PC-9 (cell line): ENCODE measurements at places on chromosomes 16 and 17. TPM values are rescaled to one million over a fixed set of nuclear protein-coding genes. Genes with fewer than 3 reads are reported as not detected.

The NHLRC4 gene
- not detected in 2 replicates for total RNA-seq

GRCh38 chr16:65373097-65373496 is 251.2 kb upstream of the CDH11 start:
- H3K36me3 ChIP-seq: no peaks in the 10 kb centered on the region
- H3K4me1 ChIP-seq: no peaks in the 10 kb centered on the region
- no peaks in the 10 kb centered on the region for H3K27me3 ChIP-seq
- H3K27ac ChIP-seq: no peak overlapping the region

DNA sequence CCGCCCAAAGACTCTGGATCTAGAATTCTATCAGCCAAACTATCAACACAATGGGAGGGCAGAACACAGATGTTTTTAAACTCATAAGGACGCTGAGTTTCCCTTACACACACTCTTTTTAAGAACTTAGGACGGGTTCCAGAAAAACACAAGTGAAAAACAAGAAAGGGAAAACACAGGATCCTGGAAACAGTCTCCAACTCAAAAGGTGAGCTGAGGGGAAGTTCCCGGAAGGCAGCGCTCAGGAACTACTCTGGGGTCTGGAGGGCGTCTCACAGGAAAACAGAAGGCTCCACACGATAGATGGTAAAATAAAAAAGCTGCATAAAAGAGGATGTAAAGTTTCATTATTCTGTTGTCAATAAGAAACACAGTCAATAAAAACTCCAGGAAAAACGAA is 80.2 kb upstream of the DOC2B start:
- no peaks in the 10 kb centered on the region for H3K4me1 ChIP-seq
- no peak overlapping the region for H3K4me3 ChIP-seq
- H3K27me3 ChIP-seq: peaks cover 8% of the 10 kb centered on the region
- no peak overlapping the region for H3K27ac ChIP-seq

- DNase-seq: no peak
- no peaks in the 10 kb centered on the region for H3K36me3 ChIP-seq
- no peak overlapping the region for H3K4me3 ChIP-seq
- peaks cover 95% of the 10 kb centered on the region for H3K27me3 ChIP-seq
- no peaks in the 10 kb centered on the region for H3K4me1 ChIP-seq
- H3K27ac ChIP-seq: no peak overlapping the region
These were observed 37.9 kb downstream of the GSG1L start for GRCh38 chr16:28025631-28026030.

The C1QTNF8 gene
- total RNA-seq: not detected in 2 replicates

DNA sequence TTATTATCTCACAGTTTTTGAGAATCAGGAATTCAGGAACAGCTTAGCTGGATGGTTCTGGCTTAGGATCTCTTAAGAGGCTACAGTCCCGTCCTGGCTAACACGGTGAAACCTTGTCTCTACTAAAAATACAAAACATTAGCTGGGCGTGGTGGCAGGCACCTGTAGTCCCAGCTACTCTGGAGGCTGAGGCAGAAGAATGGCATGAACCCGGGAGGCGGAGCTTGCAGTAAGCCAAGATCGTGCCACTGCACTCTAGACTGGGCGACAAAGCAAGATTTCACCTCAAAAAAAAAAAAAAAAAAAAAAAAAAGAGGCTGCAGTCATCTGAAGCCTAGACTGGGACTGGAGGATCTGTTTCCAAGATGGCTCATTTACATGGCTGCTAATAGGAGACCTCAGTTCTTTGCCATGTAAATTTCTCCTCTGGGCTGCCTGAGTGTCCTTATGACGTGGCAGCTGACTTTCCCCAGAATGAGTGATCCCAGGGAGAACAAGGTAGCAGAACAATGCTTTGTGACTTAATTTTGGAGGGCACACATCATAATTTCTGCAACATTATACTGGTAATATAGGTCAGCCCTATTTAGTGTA is 95.8 kb upstream of the CORO6 start:
- no peaks in the 10 kb centered on the region for H3K36me3 ChIP-seq
- no peak overlapping the region for H3K4me3 ChIP-seq
- H3K4me1 ChIP-seq: 0 out of 2 replicates have a peak, but pooled peaks cover 10% of the 10 kb centered on the region
- H3K27me3 ChIP-seq: no peaks in the 10 kb centered on the region
- peak; percentile 69 for DNase-seq

The CRYBA1 gene
- total RNA-seq: not detected in 2 replicates

DNA sequence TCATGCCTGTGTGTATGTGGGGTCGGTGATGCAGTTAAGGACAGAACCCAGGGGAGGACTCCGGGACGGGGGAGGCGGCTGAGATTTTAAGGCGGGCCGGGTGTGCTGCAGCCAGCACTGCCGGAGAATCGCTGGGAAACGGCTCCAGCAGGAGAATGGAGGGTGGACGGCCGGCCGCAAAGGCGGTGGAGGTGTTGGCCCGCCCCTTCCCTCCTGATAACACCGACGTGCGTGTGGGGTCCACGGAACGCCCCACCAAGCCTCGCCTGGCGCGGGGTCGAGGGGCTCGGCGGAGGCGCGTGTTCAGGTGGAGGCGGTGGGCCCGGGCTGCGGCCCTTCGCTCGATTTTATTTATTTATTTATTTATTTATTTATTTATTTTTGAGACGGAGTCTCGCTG is 633 bp downstream of the ZNF843 start:
- no peak for DNase-seq
- H3K36me3 ChIP-seq: no peaks in the 10 kb centered on the region
- peak overlapping the region; percentile 70; the same call in 1 of the 2 replicates for H3K4me3 ChIP-seq
- no peak overlapping the region for H3K27ac ChIP-seq

DNA sequence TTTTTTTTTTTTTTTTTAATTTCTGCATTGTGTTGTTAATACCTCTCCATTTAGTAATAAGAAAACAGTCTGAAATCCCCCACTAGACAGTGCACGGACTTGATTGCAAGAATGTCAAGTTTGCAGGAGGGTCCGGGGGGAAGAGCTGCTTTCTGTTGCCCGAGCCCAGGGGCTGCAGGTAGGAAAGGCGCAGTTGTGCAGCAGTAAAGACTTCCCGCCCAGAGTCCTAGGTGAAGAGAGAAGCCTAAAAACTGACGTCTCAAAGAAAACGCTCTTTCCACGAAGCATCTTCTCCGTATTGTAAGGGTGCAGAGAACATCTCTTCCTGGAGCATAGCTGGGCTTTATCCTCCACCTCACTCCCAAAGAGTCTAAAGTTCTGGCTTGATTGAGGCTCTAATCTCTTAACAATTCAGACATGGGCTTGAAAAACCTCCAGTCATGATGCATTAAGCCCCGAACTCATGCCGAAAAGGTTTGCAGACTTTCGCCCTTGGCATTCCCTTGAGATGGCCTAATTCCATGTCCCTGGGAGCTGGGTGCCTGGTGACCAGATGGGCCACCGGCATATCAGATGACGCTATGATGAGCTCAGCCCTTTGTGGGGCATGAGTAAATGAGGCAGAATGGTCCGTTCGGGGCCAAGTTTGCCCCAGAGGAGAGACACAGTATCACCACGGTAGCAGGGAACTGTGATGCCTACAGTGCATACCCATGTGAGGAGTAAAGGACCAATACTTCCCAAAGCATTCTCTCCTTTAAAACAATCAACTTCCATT is 436.2 kb upstream of the ZFHX3 start:
- no peaks in the 10 kb centered on the region for H3K4me1 ChIP-seq
- H3K36me3 ChIP-seq: no peaks in the 10 kb centered on the region
- DNase-seq: no peak
- peaks cover 55% of the 10 kb centered on the region for H3K27me3 ChIP-seq

DNA sequence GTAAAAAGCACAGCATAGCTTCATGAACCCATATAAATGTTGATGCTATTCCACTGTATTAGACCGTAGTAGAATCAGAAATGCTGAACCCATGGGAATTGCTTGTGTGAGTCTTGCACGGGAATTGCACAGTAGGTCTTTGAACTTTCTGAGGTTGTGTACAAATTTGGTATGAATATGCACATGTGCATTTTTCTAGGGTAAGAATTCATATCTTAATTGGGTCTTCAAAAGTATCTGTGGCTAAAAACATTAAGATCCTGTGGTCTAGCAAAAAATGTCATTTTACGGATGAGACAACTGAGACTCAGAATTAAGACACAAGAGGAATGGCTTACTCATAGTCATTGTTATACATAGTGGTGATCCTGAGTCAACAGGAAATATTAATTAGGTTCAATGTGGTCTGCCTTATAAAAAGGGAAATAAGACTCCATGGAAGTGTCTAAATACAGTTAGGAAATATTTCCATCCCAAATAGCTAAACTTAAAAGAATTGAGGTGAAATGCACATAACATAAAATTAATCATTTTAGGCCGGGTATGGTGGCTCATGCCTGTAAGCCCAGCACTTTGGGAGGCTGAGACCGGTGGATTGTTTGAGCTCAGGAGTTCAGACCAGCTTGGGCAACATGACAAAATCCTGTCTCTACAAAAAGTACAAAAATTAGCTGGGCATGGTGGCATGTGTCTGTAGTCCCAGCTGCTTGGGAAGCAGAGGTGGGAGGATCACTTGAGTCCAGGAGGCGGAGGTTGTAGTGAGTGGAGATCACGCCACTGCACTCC is 22.8 kb downstream of the TAOK1 start:
- no peak for DNase-seq
- H3K36me3 ChIP-seq: no peaks in the 10 kb centered on the region
- 0 out of 2 replicates have a peak overlapping the region, but pooled peaks have one; percentile 6 for H3K27ac ChIP-seq
- peaks cover 8% of the 10 kb centered on the region; the same call in 1 of the 2 replicates for H3K4me1 ChIP-seq
- H3K27me3 ChIP-seq: no peaks in the 10 kb centered on the region
- H3K4me3 ChIP-seq: no peak overlapping the region

The VEZF1 gene
- total RNA-seq: 29.9 and 50.9 TPM in 2 replicates

GRCh38 chr17:78343187-78343542 is 16.7 kb downstream of the SOCS3 start:
- peak; percentile 62 for DNase-seq
- H3K4me3 ChIP-seq: peak overlapping the region; percentile 60; the same call in 1 of the 2 replicates
- H3K27ac ChIP-seq: peak overlapping the region; percentile 92
- H3K4me1 ChIP-seq: peaks cover 68% of the 10 kb centered on the region
